ENCODE measurements at places on chromosomes 4 and X. TPM values are rescaled to one million over a fixed set of nuclear protein-coding genes. Genes with fewer than 3 reads are reported as not detected.

DNA sequence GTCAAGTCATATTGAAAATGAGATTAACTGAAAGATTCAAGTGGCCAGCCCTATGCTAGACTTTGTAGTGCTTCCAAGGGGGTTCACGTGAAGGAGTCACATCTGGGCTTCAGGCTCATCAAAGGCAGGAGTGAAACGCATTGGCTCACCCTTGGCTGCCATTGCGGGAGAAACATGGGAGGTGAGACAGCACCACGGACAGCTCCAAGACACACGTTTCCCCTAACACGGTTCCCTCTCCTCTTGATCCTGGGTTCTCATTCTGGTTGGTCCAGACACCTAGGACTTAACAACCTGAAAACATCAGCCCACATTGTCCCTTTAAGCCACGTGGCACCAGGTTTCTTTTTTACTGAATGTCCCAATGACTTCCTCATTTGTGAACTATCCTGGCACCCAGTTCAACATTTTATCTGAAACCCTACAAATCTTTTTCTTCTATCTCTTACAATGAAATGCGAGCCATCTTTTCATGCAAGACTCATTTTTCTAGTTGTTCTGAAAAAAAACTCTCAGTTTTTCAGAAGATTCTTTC lies 279.0 kb upstream of the VCX3A start:
- DNase-seq, result no peak

GRCh38 chrX:12013211-12013618 lies 125.1 kb upstream of the FRMPD4 start:
- DNase-seq, result no peak

- no peak for DNase-seq
Observed at GRCh38 chr4:173130687-173131086, 37.9 kb upstream of the GALNT7 start.

Gene HSFX3
- total RNA-seq, result 0.25 TPM

DNA sequence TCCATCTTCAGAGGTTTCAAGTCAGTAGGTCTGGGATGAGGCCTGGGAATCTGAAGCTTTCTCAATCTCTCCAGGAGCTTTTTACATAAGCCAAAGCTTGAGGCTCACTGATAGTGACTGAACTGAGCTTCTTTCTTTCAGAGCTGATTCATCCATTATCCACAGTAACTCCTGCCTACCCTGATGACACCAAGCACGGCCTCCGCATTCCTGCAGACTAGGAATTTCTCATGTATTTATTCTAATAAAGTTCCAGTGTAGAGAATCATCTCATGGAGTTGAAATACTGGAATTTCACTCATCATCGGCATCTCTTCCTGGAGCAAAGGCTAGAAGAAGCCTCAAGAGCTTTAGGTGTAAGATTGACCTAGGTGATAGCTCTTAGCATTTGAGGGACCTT lies 12.1 kb upstream of the DCTD start:
- DNase-seq, result no peak

Gene CCDC149
- 9.0 TPM for total RNA-seq

Gene LIAS
- 35.0 TPM for total RNA-seq

GRCh38 chrX:105282077-105282476 lies 61.6 kb upstream of the TEX13A start:
- no peak for DNase-seq
